ENCODE measurements at places on chromosomes 7 and 10.

GRCh38 chr10:75616874-75617478 is 185.6 kb downstream of the LRMDA start:
- DNase-seq, result no peak

GRCh38 chr7:42854571-42855118 is 57.2 kb downstream of the C7orf25 start:
- no peak for DNase-seq

DNA sequence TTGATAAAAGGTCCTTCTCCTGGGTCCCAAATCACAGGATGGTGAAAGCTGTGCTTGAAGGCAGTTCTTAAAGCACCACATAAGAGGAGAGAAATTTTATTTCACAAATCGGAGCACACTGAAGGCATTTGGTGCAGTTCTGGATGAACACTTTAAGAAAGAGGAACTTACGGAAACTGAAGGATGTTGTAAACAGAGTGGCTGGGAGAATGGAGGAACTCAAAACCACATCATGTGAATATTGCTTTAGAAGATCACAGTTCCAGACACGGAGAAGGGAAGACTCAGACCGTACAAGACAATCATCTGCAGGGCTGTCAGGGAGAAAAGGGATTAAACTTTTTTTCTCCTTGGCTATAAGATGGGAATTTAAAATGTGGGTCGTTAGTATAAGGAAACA is 9.0 kb upstream of the GPR141 start:
- DNase-seq, result no peak

GRCh38 chr10:67969875-67970274 is 85.4 kb downstream of the SIRT1 start:
- no peak for DNase-seq

DNA sequence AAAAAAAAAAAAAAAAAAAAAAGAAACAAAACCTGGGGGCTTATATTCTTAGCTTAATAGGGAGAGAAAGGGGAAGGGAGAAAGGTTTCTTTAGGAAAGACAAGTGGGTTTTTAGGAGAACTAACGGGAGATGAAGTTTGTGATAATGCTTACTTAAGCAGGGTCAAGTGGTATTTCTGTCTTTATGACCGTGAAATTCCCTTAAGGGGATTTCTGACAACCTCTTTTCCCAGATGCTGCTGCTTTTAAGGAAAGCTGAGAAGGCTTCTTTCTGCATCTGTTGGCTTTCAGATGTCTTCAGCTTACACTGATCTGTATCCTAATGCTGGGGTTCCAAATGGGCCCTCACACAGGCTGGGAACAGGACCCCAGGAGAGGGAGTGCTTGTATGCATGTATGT is 42.6 kb downstream of the ADAMTS14 start:
- DNase-seq, result no peak

All from HepG2 (cell line).